Astrocyte (in vitro differentiated cells and primary cell): ENCODE measurements at places on chromosomes 6 and 20.
A peak's percentile ranks its signal among the peaks of the same experiment; 100 is the strongest.

GRCh38 chr6:45624228-45624627 is 246.5 kb upstream of the SUPT3H start:
- no peak for DNase-seq

DNA sequence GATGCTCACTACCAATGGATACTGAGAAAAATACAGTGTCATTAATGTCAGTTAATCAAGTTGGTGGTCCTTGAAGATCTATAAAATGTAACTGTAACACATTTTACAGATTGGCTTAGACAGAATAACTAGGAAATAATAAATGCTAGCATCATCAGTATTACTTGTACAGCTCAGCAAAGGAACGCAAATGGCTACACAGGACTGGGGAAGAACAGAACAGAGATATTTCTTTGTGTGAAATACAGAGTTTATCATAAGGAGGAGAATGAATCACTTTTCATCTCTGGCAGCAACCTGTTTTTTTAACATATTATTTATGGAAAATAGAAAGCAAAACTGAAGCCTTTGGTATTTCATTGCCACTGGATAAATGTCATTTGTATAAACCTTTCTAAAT is 8.2 kb upstream of the QKI start:
- no peak for DNase-seq

DNA sequence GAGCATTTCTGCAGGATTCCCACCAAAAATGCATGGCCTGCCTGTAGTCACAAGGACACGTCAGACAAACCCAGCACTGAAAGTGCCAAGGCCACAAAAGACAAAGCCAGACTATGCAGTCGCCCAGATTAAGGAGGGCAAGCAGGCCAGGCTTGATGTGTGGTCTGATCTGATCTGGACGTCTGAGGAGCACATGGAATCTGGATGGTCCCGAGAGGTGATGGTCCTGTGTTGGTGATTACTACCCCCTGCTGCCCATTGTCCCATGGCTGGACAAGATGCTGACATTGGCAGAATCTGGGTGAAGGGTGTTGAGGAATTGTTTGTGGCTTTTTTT is 17.1 kb downstream of the NPEPL1 start:
- DNase-seq = no peak

GRCh38 chr6:163327921-163328320 is 86.6 kb upstream of the QKI start:
- DNase-seq = no peak

- DNase-seq = no peak
These were observed 524.8 kb upstream of the GJE1 start for GRCh38 chr6:141607956-141608355.

DNA sequence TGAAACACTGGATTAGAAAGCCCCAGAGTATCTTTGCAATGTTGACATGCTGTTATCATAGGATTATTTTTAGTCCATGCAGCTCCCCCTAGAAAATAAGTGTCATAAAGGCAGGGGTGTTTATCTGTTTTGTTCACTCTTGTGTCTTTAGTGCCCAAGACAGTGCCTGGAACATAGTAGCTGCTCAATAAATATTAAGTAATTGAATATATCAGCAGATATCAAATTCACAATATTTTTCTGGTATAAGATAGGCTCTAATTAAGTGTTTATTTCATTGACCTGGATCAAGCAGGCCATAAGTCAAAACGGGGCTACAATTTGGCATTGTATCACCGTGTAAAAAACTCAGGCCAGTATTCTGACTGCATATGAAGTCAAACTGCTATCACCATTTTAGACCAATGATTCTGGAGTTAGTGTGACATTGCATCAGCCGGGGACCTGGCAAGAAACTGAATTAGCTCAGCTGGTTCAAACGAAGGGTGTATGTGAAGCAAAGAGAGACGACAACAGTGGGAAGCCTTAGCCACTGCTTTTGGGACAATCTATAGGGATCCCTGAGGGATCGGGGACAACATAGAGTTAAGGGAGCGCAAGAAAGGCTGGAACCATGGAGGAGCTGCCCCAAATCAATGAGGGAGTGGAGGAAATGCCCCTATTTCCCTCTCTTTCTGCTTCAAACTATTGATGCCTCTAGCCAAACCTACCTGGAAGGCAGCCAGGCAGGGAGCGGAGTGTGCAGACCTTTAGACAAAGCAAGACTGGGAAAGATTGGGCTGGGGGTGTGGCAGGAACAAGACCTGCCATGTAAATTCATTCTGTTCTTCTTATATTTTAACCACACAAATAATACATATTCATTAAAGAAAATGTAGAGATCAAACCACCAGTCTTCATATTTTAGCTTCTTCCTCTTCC is 112.2 kb downstream of the PLEKHG1 start:
- no peak for DNase-seq

- DNase-seq = no peak
These were observed 14.8 kb upstream of the LPA start for GRCh38 chr6:160678744-160679401.

- DNase-seq = no peak
These were observed 294.2 kb downstream of the FOXC1 start for GRCh38 chr6:1903780-1904465.

DNA sequence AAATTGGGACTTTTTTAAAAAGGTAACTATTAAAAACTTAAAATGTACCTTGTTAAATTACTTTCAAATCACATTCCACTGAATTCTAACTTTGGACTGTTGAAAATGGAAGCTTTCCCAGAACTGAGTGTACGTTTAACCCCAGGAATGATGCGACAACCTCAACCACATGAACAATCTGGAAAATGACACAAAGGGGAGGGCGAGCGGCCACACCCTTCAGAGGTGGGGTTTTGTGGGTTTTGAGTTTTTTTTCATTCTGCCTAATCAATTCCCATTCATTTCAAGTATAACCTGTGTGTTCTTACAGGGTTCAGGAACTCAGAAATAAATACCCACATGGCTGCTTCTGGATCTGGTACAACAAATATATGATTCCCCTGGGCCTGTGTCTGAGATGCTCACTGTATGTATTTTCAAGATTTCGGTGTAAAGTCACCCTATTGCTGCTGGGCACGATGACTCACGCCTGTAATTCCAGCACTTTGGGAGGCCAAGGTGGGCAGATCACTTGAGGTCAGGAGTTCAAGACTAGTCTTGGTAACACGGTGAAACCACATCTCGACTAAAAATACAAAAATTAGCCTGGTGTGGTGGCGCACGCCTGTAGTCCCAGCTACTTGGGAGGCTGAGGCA is 21.6 kb downstream of the CNKSR3 start:
- DNase-seq = peak; percentile 83

DNA sequence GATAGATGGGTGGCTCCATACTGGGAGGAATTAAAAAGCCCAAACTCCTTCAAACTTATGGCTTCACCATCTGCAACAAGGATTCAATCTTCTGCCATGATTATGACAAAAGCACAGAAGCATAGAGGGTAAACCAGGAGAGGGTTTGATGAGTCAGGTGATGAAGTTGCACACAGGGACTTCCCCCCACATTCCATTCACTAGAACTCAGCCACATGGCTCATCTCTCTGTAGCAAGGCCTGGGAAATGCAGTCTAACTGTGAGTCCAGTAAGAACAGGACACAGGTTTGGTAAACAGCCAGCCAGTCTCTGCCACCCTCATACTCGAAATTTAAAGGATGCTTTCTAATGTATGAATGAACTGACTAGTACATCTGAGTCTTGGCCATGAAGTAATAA is 142.9 kb downstream of the HIVEP2 start:
- DNase-seq = peak; percentile 99

- no peak for DNase-seq
These were observed 73.9 kb upstream of the DUSP22 start for GRCh38 chr6:218153-219018.

DNA sequence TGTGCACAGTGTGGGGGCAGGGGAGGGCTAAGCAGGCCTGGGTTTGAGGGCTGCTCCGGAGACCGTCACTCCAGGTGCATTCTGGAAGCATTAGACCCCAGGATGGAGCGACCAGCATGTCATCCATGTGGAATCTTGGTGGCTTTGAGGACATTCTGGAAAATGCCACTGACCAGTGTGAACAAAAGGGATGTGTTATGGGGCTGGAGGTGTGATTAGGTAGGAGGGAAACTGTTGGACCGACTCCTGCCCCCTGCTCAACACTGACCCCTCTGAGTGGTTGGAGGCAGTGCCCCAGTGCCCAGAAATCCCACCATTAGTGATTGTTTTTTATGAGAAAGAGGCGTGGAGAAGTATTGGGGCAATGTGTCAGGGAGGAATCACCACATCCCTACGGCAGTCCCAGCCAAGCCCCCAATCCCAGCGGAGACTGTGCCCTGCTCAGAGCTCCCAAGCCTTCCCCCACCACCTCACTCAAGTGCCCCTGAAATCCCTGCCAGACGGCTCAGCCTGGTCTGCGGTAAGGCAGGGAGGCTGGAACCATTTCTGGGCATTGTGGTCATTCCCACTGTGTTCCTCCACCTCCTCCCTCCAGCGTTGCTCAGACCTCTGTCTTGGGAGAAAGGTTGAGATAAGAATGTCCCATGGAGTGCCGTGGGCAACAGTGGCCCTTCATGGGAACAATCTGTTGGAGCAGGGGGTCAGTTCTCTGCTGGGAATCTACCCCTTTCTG is 44.0 kb upstream of the TTPAL start:
- DNase-seq = peak; percentile 36

- peak; percentile 58 for DNase-seq
These were observed 58.4 kb downstream of the TRIM38 start for GRCh38 chr6:26021001-26021349.

- no peak for DNase-seq
These were observed 27.5 kb upstream of the ADGRF4 start for GRCh38 chr6:47670851-47671250.

GRCh38 chr6:43810965-43811732 is 41.1 kb downstream of the VEGFA start:
- DNase-seq = no peak

DNA sequence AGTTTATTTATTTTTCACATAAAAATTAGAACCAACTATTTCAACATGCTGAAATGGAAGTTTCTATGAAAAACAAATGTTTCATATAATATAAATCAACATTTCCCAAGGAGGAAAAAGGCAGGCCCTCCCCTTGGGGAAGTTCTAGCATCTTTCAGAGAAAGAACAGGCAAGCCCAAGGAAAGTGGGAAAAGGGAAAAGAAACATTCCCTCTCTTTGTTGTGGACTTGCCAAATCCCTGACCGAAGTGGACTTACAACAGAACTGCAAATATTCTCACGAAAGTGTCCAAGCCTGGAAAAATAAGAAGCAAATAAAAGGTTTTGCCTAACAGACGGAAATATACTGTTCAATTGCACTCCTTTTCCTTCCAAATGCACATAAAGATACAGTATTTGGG is 214.4 kb downstream of the ATXN1 start:
- no peak for DNase-seq

DNA sequence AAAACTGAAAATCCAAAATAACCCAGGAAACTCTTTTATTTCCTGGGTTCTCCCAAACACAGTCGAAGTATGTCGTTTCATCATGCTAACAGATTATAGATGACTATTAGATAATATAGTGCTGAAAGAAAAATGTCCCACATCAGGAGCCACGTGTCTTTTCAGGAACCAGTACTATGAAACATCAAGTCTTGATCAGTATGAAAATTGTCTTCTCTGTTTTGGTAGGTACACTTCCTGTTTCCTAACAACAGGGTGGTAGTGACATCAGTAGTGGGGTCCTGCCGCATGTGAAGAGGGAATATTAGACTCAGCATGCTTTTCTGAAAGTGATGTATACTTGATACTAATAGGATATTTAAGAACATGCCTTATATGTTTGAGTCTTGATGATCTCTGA is 136.7 kb downstream of the HIVEP1 start:
- DNase-seq = peak; percentile 40

DNA sequence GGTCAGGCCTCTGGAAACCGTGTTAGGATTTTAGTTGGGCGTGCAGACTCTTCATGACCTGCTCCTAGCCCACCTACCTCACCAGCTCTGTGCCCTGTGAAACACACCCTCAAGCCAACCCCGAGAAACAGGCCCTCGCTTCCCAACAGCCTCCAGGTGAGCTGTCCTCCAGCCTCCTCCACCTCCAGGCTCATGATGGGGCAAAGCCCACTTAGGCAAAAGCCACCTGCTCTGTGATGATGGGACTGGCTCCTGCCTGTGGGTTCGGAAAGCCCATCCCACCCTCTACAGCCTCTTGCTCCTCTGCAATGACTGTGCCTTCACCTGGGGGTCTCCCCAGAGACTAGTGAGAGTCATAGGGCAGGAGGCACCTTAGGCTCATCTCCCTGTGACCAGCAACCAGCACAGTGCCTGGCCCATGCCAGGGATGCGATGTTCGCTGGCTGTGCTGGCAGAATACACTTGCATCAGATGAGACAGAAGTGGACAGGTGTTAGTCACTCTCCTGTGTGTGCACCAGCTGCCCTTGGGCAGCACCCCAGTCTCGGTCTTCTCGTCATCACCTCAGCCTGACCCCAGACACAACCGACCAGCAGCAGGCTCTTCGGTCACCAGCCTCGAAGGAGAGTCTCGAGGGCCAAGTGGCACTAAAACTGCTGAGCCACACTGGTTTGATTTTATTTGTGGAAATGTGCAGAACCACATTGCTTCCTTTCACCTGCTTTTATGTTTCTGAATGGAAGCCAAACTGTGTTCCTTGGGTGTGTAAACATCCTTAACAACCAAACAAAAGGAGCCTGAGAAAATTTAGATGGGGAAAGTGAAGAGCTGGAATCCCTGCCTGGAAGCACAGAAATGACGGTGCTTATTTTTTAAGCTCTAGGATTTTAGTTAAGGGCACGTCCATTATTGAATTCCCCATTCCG is 10.7 kb downstream of the PXDC1 start:
- no peak for DNase-seq

DNA sequence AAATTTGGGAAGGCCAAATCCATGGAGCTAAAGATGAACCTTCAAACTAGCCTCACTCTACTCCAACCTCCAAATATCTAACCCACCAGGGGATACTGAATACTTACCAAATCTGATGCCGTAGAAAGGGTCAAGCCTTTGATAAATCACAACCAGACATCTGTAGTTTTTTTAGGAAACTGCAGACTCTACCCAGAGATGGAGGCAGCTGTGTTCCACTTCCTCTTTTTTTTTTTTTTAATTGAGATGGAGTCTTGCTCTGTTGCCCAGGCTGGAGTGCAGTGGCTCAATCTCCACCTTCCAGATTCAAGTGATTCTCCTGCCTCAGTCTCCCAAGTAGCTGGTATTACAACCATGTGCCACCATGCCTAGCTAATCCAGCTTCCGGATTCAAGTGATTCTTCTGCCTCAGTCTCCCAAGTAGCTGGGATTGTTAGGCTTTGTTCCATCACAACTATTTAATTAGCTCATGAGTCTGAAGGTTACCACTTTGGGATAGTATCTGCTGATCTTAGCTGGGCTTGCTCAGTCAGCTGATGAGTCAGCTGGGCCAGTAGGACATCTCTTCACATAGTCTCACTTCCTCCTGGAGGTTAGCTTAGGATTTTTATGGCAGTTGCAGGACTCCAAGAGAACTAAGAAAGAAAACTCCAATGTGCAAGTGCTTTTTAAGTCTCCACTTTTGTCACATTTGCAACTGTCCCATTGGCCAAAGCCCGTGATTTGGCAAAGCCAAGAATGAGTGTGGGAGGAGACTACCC is 13.3 kb downstream of the FRK start:
- DNase-seq = no peak
